HS-5 (cell line): ENCODE measurements at places on chromosomes 12 and 14.

- DNase-seq: no peak
These were observed 16.3 kb downstream of the DUSP16 start for GRCh38 chr12:12546314-12546772.

DNA sequence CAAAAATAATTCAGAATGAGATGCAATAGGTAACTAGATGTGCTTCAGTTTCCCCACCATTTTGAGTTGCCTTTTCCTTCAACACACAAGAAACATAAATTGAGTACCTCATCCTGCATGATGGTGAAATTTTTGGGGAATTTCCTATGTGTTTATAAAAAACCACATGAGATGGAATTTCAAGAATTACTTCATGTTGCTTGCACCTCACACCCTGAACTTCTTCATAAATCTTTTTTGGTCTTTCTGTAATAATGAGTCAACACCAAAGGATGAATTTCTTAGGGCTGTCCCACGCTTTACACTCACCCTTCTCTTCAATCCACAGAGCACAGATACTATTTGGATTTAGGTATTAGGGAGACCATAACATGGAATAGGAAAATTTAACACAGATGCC is 22.6 kb upstream of the LUM start:
- DNase-seq: peak; percentile 60

GRCh38 chr12:67624355-67624754 is 24.2 kb upstream of the DYRK2 start:
- DNase-seq: no peak

GRCh38 chr12:6489449-6489848 is 3.6 kb downstream of the MRPL51 start:
- no peak for DNase-seq

- DNase-seq: no peak
These were observed 1.4 kb downstream of the ARL6IP4 start for GRCh38 chr12:122981587-122982476.

DNA sequence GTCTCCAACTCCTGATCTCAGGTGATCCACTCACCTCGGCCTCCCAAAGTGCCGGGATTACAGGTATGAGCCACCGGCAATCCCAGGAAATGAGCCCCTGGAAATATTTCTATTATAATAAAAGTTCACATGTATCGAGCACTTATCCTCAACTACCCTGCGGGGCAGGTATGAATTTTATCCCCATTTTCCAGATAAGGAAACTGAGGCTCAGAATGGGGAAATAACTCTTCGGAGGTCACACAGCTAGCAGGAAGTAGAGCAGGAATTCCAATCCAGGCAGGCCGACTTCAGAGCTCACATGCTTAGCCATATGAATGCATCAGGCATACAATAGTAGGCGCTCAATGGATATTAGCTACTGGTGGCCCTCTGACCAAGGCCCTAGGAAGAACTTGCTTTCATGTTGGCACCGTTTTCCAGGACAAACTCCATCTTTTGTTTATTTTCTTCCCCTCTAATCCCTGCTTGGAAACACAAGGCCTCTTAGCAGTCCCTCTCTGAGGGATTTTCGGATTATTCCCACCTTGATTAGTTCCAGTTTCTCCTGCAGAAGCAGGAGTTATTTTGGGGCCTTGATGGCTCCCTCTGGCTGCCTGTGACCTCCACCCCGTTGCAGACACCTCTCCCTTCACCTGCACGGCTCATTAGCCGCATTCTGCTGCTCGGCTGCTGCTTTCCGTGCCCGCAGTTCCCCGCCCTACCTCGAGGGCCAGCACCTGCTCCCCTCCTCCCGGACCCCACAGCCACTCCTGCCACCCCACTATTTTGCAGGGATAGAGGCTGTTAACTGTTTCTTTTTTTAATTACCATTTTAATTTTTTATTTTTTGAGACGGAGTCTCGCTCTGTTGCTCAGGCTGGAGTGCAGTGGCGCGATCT is 18.7 kb upstream of the POP5 start:
- no peak for DNase-seq

GRCh38 chr14:89977668-89978067 is 21.9 kb downstream of the TDP1 start:
- DNase-seq: no peak

DNA sequence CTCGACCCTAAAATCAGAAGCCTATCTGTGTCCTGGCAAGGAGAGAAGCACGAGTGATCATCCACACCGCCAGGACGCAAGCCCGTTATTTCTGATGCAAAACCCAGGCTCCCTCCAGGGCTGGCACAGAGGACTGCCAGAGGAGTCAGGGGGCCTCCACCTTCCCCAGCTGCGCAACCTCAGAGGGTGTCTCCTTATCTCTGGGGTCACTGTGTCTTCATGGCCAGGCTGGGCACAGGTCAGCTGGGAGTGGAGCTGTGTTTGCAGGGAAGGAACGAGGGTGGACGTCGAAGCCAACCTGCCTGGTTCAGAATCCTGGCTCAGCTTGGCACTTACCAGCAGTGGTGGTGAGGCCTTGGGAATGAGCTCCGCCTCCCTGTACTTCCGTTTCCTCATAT is 12.0 kb upstream of the SERPINA3 start:
- no peak for DNase-seq

DNA sequence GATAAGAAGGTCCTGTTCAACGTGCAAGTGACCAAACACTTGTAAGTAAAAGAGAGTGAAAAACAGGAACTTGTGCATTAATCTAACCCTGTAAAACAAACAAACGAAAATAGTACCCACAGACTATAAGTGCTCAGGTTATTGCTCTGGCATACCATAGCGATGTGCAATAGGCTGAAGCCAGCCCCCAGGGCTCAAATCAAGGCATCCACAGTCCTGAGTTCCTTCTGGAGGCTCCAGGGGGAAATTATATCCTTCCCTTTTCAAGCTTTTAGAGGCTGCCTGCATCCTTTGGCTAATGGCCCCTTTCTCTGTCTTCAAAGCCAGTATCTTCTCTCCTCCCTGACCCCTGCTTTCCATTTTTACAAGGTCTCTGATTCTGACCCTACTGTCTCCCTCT is 8.1 kb upstream of the CMAS start:
- DNase-seq: no peak

DNA sequence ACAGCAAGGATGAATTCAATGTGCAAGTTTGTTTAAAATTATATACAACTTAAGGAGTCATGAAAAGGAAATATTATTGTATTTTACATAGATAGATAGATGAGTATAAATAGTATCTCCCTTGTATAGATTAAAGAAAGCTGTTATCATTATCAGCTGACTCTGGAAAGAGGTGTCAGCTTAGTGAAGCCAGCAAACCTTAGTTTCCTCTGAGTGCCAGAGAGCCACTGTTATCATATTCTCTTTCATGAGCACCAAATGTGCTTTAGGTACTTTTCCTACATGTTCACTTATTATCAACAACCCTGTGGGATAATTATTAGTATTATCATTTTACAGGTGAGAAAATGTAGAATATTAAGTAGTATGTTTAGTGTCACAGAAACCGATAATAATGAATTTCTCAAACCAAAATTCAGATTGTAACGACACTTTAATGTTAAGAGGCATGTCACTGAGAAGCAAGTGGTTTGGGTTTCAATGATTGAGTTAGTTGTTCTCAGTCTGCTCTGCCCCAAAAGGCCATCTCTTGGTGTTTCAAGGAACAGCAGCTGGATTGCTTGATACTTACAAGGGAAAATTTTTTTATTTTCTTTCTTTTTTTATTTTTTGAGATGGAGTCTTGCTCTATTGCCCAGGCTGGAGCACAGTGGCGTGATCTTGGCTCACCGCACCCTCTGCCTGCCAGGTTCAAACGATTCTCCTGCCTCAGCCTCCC is 53.7 kb downstream of the PLEKHA5 start:
- DNase-seq: no peak

DNA sequence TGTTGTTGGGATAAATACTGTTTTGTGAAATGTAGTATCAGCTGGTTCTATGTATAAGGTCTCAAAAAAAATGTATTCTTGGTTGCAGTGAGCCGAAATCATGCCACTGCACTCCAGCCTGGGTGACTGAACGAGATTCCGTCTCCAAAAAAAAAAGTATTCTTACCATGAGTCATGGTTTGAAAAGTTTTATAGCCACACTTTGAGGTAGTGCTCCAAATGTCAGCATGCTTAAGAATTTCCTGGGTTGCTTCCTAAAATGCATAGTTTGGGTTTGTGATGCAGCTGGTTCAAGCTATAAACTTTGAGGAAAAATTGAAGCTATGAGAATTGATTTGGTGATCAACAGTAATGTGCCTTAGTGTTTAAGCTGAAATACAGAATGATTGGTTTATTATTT is 48.0 kb downstream of the ETNK1 start:
- peak; percentile 49 for DNase-seq

DNA sequence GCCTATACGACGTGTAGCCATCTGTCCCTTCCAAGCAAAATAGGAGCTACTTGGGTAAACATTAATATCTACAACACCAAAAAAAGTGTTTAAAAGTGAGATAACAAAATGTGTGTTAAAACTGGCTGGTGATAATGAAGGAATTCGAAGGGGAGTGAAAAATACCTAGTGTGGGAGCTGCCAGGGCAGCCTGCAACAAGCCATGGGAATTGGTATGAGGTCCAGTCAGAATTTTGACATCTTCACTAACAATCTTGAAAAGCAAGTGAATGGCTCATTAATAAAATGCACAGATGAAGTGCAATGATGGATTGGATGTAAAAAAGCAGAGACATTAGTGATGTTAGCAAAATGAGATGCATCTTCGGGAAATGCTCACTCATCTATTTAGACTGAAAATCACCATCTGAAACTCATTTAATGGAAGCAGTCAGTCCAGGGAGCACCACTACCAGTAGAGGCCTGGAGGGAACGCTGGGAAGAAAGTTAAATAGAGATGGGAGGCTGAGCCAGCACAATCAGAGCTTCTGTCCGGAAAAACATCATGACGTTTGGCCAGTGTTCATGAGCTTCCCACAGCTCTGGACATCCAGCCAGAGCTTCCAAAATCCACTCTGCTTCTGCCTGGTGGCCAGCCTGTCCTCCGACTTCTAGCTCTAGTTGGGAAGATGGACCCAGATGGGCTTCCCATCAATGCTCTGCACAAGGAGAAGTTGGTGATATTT is 405.0 kb upstream of the TMTC1 start:
- no peak for DNase-seq

DNA sequence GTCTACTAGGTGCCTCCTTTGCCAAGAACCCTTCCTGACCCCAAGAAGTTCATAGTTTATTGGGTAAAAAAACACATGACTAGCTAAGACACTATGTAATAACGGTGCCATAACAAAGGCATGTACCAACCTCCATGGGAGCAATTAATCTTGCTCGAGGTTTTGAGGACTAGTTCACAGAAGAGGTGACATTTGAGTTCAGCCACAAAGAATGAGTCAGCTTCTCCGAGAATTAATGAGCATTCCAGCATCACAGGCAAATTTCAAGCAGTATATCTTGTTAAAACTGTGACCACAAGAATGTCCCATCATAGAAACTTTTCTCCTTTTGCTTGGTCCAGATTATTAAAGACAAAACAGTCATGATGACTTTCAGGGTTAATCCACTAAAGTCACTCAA is 113.0 kb upstream of the RAP1B start:
- peak; percentile 80 for DNase-seq

GRCh38 chr14:36675581-36675980 is 13.9 kb downstream of the PAX9 start:
- DNase-seq: no peak

DNA sequence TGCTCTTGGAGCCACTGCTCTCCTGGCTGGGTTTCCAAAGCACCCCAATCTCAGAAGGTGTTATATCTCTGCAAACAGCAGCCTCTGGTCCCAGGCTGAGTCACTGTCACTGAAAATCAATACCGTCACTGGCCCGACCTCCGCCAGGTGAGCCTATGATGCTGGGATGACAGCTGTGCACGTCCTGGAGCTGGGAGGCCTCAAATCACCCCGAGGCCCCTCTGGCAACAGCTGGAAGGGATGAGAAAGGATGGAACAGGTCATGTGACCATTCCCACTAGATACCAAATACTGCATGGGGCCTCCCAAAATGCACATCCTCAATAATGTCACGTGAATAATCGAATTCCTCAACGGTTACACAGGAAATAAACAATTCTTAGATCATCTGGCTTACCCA is 190.8 kb downstream of the TTC7B start:
- peak; percentile 23 for DNase-seq

DNA sequence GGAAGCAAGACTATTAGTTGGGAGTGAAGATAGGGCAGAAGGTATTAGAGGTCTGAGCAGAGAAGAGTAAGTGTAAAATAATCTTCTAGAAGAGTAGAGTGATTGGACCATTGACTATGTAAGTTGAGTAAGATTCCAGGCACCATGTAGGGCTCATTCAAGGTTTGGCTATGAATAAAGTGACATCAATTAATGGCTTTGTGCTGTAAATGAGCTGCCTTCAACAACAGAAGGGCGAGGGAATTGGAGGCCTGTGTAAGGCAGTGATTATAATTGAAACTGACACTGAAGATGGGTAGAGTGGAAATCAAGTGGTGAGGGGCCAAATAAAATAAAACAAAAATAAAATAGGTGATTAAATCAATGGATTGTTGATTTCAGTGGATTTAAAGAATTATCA is 26.4 kb downstream of the PTPRQ start:
- DNase-seq: no peak

GRCh38 chr12:91400271-91400670 is 217.7 kb upstream of the DCN start:
- no peak for DNase-seq

DNA sequence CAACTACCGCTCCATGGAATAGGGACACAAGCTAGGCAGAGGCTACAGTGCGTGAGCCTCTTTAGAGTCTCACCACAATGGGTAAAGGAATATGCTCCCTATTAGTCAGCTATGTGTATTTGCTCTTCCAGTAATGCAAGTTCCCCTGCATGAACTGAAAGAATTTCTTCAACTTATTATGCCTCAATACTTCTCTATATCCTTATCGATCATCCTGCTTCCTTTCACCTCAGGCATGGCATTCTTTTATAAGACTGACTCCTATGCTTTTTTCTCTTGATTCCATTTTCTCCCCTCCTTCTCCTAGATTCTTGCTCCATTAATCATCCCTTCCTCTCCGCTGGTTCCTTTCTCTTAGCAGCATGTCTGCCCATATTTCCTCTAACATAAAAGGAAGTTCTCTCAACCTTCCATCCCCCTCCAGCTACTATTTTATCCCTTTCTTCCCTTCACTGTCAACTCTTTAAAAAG is 94.5 kb upstream of the CPM start:
- no peak for DNase-seq

- no peak for DNase-seq
These were observed 23.0 kb upstream of the GSG1 start for GRCh38 chr12:13126494-13126893.

GRCh38 chr12:91182636-91183455 is at the start of gene DCN:
DCN (minus strand) TSS chr12:91182817; CDS start chr12:91178552, 4,265 bp downstream.
- DNase-seq: no peak

DNA sequence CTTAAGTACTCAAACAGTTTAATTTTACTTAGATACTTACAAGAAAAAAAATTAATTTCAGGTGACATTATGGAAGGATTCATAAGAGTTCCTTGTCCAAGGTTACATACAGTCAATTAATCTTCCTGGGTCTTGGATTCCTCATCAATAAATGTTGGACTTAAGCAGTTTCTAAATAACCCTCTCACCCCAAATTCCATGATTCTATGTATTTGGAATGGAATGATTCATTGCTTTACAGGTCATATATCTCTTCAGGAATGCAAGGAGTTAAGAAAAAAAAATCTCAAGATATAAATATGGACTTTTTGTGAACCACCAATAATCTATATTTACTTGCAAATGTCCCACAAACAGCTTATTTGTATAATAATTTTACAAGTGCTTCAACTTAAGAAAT is 84.2 kb upstream of the BMP4 start:
- DNase-seq: peak; percentile 61

GRCh38 chr12:78933014-78933413 is 68.4 kb downstream of the SYT1 start:
- no peak for DNase-seq

- DNase-seq: no peak
These were observed 701.8 kb downstream of the TMTC2 start for GRCh38 chr12:83388551-83388950.

- peak; percentile 84 for DNase-seq
These were observed 19.4 kb upstream of the LIMA1 start for GRCh38 chr12:50302686-50303085.
